ENCODE measurements at places on chromosomes 11 and 22.

GRCh38 chr11:110093407-110094297 lies 460 bp downstream of the ZC3H12C start:
- DNase-seq: peak; percentile 26

DNA sequence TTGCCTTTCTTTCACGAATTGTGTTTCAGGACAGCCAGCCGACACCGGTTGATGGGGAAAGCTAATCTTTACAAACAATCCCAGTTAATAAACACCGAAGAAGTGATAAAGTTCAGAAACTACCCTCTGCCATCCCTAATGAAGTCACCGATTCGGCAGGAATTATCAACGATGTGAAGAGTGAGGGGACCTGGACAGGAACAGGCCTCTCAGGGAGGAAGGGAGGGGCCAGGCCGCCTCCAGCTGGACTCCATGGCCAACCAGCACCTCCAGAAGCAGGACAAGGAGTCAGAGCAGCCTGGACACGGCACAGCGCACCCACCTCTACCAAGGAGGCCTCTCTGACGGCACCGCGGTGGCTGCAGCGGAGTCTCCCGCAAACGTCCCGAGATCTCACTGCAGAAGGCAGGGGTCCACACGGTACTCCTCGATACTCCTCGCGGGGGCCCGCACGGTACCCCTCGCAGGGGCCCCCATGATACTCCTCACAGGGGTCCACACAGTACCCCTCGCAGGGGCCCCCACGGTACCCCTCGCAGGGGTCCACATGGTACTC lies 3.9 kb downstream of the TOLLIP start:
- no peak for DNase-seq

GRCh38 chr11:118076754-118077281 lies at the start of gene TMPRSS4:
Gene TMPRSS4, plus strand, starts transcription at chr11:118077078. Its CDS starts 225 bp downstream, at chr11:118077303.
- peak; percentile 95 for DNase-seq

- no peak for DNase-seq
These were observed 92.2 kb downstream of the PHF21B start for GRCh38 chr22:44917372-44918165.

DNA sequence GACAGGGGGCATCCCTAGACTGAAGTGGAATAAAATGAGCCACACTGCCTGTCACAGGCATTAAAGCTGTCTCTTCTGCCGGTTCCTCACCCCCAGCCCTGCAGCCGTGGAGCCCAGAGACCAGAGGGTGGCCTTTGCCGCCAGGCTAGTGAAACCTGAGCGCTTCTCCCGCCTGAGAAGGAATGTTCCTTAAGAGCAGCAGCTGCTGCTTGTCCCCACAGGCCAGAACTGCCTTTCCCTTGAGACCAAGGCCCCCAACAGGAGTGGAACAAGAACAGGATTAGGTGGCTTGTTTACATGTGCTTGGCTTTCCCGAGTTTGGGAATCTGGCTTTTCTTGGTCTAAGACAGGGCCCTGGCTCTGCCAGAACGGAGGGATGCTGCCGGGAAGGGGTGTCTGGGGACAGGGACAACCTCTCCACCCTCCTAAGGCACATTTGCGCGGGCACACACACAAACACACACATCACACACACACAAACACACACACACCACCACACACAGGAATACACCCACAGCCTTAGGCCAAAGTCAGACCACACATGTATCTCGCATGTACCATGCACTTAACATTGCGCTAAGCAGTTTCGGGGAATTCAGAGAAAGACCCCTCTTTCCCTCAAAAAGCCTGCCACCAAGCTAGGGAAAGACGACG lies 91.8 kb downstream of the FEZ1 start:
- no peak for DNase-seq

- no peak for DNase-seq
These were observed 18.9 kb upstream of the PISD start for GRCh38 chr22:31680861-31681341.

GRCh38 chr22:48829908-48830307 lies 997.8 kb downstream of the BRD1 start:
- no peak for DNase-seq

GRCh38 chr11:9688716-9689511 lies 25.0 kb downstream of the SWAP70 start:
- no peak for DNase-seq

DNA sequence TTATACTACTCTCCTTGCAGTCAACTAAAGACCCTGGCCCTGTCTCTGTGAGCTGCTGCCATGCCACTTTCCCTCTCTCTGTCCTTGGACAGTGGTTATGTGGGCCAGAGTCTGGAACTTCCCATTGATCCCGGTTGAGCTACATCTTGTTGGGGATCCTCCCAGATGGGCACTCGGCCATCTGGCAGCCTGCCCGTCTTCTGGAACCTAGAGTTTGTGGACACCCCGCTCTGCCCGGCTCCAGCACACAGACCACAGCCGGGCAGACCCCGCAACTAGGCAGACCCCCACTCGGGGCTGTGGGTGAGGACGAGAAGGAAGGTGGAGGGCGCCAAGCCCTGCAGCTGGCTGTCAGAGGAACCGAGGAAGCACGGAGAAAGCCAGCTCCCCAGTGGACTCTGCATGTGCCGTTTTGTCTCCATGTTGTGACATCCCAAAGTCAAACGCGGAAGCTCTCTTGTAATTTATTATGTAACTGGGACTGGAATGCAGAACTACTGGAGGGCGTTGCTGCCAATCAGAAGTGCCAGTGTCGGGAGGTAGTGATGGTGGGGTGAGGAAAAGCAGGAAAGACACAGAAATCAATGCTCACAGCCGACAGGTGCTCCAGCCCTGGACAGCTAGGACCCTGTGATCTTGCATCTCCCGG lies 207.7 kb downstream of the CEP164 start:
- peak; percentile 45 for DNase-seq

- DNase-seq: no peak
These were observed 32.6 kb upstream of the GNAZ start for GRCh38 chr22:23037429-23038333.

Measured in NCI-H510A treated with DMSO at 0.1 percent for 48 hours (cell line).